ENCODE measurements at places on chromosomes 12 and 14.

DNA sequence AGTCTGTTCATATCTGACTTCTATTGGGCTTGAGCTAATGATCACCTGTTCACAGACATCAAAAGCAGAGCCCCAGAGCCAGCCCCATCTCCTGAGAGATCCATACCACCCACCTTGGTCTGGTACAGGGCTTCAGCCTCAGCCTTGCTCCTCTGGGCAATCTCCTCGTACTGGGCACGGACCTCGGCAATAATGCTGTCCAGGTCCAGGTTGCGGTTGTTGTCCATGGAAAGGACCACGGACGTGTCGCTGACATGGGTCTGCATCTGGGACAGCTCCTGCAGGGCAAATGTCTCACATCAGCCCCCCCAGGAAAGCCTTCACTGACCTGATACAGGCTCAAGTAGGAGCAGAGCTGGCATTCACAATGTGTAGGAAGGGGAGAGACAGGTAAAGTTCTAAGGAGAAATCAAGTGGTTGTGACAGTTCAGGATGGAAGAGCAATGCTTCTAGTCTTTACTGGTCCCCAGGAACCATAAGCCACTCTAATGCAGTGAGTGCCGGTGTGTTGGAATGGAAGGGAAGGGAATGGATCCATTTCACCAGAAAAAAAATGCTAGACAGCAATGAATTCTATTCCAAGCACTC, 5.2 kb downstream of the KRT4 start:
- no peak for DNase-seq

DNA sequence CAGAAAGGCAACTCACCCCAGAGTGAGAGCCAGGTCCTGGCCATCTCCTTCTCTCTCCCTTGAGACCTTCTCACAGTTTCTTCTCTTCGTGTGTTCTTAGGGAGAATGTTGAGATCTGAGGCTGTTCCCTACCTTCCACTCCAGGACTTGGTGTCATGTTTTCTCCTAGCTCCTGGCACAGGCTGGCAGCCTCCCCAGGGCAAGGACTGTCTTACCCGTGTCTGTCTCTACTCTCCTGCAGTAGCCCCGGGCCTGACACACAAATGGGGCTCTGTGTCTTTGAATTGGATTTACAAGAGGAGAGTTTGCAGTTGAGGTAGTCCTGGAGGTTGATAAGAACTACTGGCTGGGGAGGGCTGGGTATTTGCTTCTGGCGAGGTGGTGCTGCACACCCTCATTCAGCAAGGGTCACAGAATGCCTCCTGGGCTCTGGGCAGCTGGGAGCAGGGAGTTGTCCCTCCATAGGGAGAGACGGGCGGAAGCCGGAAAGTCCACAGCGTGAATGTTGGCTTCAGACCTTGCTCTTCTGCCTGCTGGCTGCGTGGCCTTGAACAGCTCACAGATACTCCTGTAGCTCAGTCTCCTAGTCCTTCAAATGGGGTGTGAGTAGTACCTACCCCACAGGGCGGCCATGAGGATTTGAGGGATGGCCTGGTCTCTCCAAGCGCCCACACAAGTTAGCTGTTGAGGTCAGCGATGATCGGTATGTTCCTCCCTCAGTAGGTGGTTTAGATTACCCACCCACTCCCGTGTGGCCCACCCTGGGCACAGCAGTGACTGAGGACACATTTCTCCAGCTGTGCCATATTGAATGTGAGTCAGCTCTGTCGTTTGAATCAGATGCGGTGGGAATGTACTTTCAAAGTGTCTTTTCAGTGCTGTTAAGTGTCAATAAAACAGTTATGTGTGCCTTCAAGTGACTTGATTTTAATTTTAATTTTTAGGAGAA, 10.2 kb downstream of the EP400 start:
- no peak for DNase-seq

DNA sequence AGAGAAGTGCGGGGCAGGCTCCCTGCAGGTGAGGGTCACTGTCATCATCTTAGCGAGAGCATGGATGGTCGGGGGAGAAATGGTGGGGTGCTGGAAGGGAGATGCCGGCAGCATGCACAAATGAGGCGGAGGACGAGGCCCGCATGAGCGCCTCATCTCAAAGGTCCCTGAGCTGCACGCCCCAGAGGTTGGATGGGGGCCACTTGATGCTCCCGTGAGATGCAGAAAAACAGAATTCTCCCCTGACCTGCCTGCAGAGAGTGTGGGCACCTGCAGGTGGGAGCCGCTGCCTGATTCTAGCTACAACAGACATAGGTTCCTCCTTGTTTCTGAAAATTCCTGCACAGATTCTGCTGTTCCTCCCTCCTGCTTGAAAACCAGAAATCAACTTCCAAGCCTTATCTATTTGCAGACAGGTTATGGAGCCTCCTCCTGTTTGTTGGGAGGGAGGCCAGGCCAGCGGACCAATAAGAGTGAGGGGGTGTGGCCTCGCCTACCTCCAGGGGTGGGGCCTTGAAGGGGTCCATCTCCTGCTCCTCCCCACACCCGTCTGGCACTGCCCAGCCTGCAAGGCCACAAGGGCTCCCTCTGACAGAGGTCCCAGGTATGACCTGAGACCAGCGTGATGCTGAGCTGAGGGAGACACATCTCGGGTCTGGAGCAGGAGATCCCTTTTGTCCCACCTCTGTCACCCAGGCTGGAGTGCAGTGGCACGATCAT, 67.2 kb downstream of the KDM2B start:
- DNase-seq = no peak

DNA sequence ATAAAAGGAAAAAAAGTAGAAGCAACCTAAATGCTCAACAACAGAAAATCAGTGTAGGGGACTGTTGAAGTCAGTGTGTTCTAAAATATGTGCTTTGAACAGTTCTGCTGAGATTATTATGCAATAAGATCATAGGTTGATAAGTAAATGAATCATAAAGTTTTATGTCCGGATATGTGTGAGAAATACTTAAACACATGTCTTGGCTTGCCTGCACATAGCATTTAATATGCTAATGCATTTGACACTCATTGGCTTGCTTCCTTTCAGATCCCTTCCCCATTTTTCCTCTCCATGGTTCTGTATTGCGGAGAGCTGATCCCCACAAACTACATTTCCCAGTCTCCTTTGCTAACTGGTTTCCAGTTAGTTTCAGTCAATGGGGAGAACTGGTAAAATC, 573.8 kb upstream of the TBX3 start:
- no peak for DNase-seq

GRCh38 chr12:41636653-41637052, 448.5 kb downstream of the PDZRN4 start:
- DNase-seq = no peak

GRCh38 chr12:92408072-92408900, 262.6 kb upstream of the BTG1 start:
- DNase-seq = no peak

GRCh38 chr14:98916476-98916875, 355.5 kb downstream of the BCL11B start:
- DNase-seq = no peak

DNA sequence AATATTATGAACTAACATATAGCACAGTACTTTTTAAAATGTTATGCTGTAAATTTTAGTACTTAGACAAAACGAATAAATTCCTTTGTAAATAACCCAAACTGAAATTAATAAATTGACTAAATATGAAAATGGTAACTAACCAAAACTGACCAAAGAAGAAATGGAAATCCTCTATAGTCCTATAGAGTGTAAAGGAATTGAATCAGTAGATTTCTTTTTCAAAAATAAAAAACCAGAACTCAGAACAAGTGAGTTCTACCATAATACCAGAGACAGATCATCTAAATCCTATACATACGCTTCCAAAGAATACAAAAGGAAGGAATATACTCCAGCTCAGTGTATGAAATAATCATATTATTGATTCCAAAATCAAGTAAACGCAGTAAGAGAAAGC, 39.8 kb downstream of the TMPRSS12 start:
- DNase-seq = no peak

GRCh38 chr12:32877601-32878459, 18.7 kb downstream of the PKP2 start:
- no peak for DNase-seq

DNA sequence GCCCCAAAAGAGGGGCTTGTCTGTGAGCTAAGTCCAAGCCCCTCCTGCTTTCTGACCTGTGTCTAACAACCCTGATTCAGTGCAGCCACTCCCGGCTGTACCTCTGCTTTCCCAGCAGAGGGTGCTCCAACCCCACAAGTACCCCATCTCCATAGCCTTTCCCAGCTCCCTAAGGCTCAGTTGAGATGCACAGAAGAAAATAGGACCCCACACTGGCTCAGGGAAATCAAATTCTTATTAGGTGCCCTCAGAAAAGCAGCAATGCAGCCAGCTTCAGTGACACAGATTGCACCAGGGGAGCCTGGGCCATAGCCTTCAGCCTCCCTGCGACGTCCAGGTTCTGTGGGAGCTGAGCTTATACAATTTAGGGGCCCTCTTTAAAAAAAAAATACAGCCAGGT, 49.9 kb downstream of the LRRC74A start:
- no peak for DNase-seq

DNA sequence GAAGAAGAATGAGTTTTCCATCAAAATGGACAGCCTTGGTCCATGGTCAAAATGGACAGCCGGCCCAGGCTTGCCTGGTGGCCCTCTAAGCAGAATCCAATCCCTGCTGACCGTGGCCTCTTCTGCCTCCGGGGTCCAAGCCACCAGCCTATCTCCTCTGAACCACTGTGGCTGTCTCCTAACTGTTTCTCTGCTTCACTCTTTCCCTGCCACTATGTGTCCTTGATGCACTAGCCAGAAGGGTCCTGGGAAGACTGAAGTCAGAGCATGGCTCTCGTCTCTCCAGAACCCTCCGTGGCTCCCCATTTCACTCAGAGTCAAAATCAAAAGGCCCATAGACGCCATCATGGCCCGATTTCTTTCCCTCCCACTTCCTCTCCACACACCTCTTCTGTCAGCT, 8.5 kb upstream of the FZD10 start:
- DNase-seq = no peak

- DNase-seq = no peak
Measured at GRCh38 chr14:104957146-104958113, 20.7 kb downstream of the AHNAK2 start.

All from stimulated activated CD8-positive, alpha-beta memory T cell treated with anti-CD3 and anti-CD28 coated beads, Interleukin-12 subunit alpha, Interleukin-12 subunit beta, amount 100 ng/mL, for 4 hours (primary cell).